ENCODE measurements at places on chromosomes 6 and 20. TPM values are rescaled to one million over a fixed set of nuclear protein-coding genes. Genes with fewer than 3 reads are reported as not detected.
A peak's percentile ranks its signal among the peaks of the same experiment; 100 is the strongest.

DNA sequence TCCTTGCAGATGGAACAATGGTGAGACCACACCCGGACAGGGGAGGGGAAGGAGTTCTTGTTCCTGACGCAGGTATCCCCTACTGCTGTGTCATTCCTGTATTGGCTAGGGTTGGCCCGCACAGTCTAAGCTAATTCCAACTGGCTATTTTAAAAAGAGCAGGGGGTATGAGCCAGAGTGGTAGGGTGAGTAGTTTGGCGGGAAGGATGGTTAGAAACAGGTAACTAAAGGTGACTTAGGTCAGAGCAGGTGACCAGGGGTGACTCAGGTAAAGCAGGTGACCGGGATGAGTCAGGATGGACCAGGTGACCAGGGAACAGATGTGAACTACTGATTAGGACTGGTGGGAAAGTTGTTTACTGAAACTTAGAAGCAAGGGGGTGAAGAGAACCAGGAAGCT, 58.0 kb downstream of the ZNF292 start:
- H3K27ac ChIP-seq, result no peak overlapping the region
- DNase-seq, result no peak
- no peaks in the 10 kb centered on the region for H3K4me1 ChIP-seq

DNA sequence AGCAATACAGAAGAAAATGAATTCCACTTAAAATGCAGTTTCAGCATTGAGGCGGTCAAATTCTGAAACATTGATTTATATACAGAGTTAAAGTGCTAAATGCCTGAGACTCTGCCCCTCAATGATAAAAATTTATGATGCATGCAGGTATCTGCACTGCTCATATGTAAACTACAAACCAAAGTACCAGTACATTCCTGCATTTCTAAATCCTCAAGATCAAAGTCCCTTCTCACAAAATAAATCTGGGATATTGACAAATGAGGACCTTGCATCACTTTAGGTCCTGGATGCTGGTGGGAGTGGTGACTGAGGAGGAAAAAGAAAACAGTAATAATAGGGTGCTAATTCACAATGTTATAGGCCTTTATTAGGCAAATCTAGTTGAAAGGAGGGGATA, 101.9 kb downstream of the FIG4 start:
- no peaks in the 10 kb centered on the region for H3K27me3 ChIP-seq
- no peaks in the 10 kb centered on the region for H3K36me3 ChIP-seq
- peak overlapping the region; percentile 82 for H3K27ac ChIP-seq
- H3K4me1 ChIP-seq, result peaks cover 62% of the 10 kb centered on the region
- H3K4me3 ChIP-seq, result no peak overlapping the region
- DNase-seq, result no peak

- H3K4me1 ChIP-seq, result no peaks in the 10 kb centered on the region
- H3K27me3 ChIP-seq, result no peaks in the 10 kb centered on the region
- no peak overlapping the region for H3K4me3 ChIP-seq
- DNase-seq, result no peak
- no peak overlapping the region for H3K27ac ChIP-seq
- no peaks in the 10 kb centered on the region for H3K36me3 ChIP-seq
Measured at GRCh38 chr6:168277274-168277669, 42.3 kb downstream of the DACT2 start.

DNA sequence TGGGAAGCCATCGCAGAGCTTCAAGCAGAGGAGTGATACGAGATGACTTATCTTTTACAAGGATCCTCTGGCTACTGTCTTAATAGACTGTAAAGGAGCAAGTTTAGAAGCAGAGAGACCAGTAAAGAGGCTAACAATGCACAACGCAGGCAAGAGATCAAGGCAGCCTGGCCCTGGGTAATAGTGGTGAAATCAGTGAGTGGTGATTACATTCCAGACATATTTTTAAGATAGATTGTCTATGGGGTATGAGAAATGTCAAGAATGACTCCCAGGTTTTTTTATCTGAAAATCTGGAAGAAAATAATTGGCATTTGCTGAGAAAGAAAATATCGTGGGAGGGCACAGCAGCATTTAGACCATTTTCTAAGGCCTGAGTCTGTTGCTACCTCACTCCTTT, 213.6 kb upstream of the HTR1E start:
- H3K27me3 ChIP-seq, result no peaks in the 10 kb centered on the region
- no peaks in the 10 kb centered on the region for H3K36me3 ChIP-seq
- H3K4me3 ChIP-seq, result no peak overlapping the region
- peaks cover 35% of the 10 kb centered on the region for H3K4me1 ChIP-seq

- H3K4me3 ChIP-seq, result no peak overlapping the region
- no peaks in the 10 kb centered on the region for H3K36me3 ChIP-seq
- DNase-seq, result peak; percentile 7
- H3K4me1 ChIP-seq, result no peaks in the 10 kb centered on the region
Measured at GRCh38 chr6:168181876-168182275, 102.9 kb upstream of the FRMD1 start.

GRCh38 chr6:56734335-56734734, 91.6 kb upstream of the DST start:
- peaks cover 39% of the 10 kb centered on the region for H3K4me1 ChIP-seq
- peaks cover 3% of the 10 kb centered on the region for H3K36me3 ChIP-seq
- no peaks in the 10 kb centered on the region for H3K27me3 ChIP-seq
- DNase-seq, result no peak
- H3K27ac ChIP-seq, result no peak overlapping the region

DNA sequence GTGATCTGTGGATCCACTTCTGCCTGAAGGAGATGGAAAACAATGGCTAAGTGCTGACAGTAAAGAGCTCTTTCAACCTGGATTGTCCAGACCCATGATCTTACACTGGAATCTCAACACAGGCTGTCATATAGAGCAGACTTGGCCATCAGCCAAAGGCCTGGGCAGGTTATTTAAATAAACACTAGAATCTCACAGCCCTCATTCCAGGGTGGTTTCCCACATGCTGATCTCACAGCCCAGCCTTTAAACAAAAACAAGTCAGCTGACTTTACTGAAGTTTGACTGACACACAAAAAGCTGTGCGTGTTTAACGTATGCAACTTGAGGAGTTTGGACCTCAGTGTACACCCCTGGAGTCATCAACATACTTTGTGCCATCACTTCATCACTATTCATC, 28.4 kb downstream of the SYNDIG1 start:
- H3K4me3 ChIP-seq, result no peak overlapping the region
- H3K27me3 ChIP-seq, result no peaks in the 10 kb centered on the region
- no peaks in the 10 kb centered on the region for H3K4me1 ChIP-seq
- DNase-seq, result peak; percentile 54

DNA sequence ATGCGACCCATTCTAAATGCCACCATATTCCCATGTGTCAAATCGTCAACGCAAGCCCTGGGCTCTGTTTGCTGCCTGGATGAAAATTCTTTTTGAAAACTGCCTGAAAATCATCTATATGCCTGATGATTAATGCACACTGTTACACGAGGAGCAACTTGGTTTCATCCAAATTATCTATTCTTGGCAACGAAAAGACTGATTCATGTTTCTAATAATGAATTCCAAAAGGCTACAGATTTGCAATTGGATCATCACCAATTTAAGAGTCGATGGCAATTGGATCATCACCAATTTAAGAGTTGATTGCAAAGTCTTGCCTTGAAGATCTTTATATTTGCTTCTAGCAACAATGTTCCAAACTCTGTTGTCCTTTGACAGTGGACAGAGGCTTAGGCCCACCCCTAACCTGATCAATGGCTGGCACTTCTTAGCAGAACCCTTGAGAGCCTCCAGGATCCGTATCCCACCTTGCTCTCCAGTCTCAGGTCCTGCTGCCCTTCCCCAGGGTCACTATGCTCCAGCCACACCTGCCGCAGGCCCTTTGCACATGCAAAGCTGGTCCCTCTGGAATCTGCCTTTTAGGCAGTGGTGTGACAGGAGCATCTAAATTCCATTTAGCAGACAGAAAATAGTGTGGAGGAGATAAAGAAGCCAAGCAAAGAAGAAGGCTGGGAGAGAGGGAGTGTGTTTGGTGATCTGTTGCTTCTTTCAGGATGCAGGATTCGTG, 460.9 kb upstream of the SULF2 start:
- H3K27ac ChIP-seq, result no peak overlapping the region
- H3K4me3 ChIP-seq, result no peak overlapping the region
- H3K27me3 ChIP-seq, result peaks cover 19% of the 10 kb centered on the region

- 0 out of 2 replicates have a peak, but pooled peaks cover 3% of the 10 kb centered on the region for H3K27me3 ChIP-seq
- no peak overlapping the region for H3K27ac ChIP-seq
- DNase-seq, result no peak
- no peaks in the 10 kb centered on the region for H3K4me1 ChIP-seq
Measured at GRCh38 chr6:127727260-127727953, 150.4 kb downstream of the C6orf58 start.

SIGLEC1 gene
- not detected for total RNA-seq

OR5V1 gene
- not detected for total RNA-seq

All from SJSA1 (cell line).